ENCODE measurements at places on chromosomes 2 and 18. TPM values are rescaled to one million over a fixed set of nuclear protein-coding genes. Genes with fewer than 3 reads are reported as not detected.

The IL36RN gene
- total RNA-seq: not detected

The REG1B gene
- 4.9 TPM for total RNA-seq

The ANO7 gene
- total RNA-seq: 5.4 TPM

The CREG2 gene
- 0.60 TPM for total RNA-seq

The ARHGAP15 gene
- total RNA-seq: 14.8 TPM

The COL6A3 gene
- total RNA-seq: 190 TPM

The TGFA gene
- 2.0 TPM for total RNA-seq

The VIT gene
- 10.0 TPM for total RNA-seq

The DAW1 gene
- not detected for total RNA-seq

The CNDP1 gene
- not detected for total RNA-seq
